Thoracic aorta (tissue), 2 donors: ENCODE measurements at places on chromosomes 2 and 18. TPM values are rescaled to one million over a fixed set of nuclear protein-coding genes. Genes with fewer than 3 reads are reported as not detected.

DNA sequence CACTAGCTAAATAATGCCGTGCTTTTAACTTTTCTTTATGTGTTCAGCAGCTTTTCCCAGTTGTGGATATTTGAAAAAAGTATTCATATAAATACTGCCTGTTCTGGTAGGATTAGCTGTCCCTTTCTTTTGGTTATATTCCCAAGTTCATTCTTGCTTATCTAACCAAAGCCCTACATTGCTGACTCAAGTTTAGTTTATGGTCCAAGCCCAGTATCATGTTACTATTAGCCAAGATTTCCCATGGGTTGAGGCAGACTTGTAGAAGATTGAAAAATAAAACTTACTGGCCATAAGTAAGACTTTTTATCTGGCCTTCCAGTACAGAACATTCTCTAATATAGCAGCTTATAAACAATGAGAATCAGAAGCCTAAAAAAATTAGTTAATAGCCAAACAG lies 49.7 kb upstream of the NFE2L2 start:
- peaks cover 12% of the 10 kb centered on the region for H3K4me1 ChIP-seq
- H3K27ac ChIP-seq = no peak overlapping the region
- no peak overlapping the region for H3K4me3 ChIP-seq
- H3K27me3 ChIP-seq = no peaks in the 10 kb centered on the region

DNA sequence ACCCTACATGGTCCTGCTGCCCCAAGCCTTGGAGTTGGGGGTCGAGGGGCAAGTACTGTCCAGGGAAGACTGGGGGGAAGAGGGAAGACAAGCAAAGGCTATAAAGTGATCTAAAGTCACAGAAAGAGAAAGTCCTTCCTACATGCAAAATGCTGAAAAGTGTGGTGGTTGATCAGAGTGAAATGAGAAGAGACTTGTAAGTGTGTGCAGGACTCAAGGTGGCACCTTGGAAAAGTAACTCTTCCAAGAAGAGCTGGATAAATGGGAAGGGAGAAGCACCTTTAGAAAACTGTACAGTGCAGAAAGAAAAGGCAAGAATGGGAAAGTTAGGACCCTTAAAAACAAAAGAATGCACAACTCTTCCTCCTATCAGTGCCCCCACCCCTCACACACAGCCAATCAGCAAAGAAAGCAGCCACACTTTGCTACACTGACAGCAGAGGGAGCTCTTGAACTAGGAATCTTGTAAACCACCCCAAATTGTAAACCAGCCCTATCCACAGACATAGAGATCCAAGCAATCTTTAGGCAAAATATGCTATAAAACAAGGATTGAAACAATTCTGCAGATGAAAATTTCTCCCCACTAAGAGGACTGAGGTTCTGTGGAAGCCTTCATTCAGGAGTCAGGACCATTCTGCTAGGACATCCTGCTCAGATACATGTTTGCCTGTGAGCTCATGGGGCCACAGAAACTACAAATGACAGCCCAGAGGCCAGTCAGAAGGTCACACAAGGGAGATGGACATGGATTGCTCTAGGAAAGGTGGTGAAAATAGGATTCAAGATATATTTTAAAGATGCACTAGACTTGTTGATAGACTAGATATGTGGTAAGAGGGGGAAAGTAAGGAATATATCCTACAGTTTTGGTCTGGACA lies 146.4 kb downstream of the FTCDNL1 start:
- H3K36me3 ChIP-seq = no peaks in the 10 kb centered on the region
- H3K4me3 ChIP-seq = no peak overlapping the region
- no peaks in the 10 kb centered on the region for H3K4me1 ChIP-seq

- DNase-seq = no peak
- no peaks in the 10 kb centered on the region for H3K27me3 ChIP-seq
- no peak overlapping the region for H3K27ac ChIP-seq
- no peaks in the 10 kb centered on the region for H3K4me1 ChIP-seq
These were observed 79.9 kb upstream of the DLX2 start for GRCh38 chr2:172182624-172183023.

Gene LRP2
- total RNA-seq = 0.07 TPM

DNA sequence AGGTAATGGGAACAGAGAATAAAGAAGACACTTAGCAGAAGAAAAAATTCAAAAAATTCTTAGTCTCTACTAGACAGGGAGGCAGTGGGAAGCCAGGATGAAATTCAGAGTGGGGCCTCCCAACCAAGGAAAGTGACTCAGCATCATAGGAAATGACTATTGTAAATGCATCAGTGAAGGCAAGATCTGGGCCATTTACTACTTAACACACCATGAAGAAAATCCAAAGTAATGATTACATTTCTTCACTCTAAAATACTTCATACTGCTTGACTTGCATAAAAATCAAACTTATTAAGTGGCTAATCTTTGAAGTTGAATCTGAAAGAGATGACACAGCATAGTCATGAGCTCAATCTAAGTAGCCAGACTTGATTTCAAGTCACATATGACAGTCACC lies 405.8 kb upstream of the SLC39A10 start:
- no peak for DNase-seq
- H3K4me1 ChIP-seq = no peaks in the 10 kb centered on the region
- no peak overlapping the region for H3K27ac ChIP-seq
- no peak overlapping the region for H3K4me3 ChIP-seq
- no peaks in the 10 kb centered on the region for H3K36me3 ChIP-seq
- no peaks in the 10 kb centered on the region for H3K27me3 ChIP-seq

- no peak overlapping the region for H3K27ac ChIP-seq
- no peaks in the 10 kb centered on the region for H3K27me3 ChIP-seq
- H3K4me1 ChIP-seq = no peaks in the 10 kb centered on the region
- H3K4me3 ChIP-seq = no peak overlapping the region
- H3K36me3 ChIP-seq = no peaks in the 10 kb centered on the region
These were observed 38.1 kb downstream of the LRRTM4 start for GRCh38 chr2:77484026-77484425.

GRCh38 chr2:240921311-240921994 lies 15.3 kb downstream of the CROCC2 start:
- no peaks in the 10 kb centered on the region for H3K36me3 ChIP-seq
- DNase-seq = peak; percentile 37
- peak overlapping the region; percentile 73 for H3K27ac ChIP-seq

DNA sequence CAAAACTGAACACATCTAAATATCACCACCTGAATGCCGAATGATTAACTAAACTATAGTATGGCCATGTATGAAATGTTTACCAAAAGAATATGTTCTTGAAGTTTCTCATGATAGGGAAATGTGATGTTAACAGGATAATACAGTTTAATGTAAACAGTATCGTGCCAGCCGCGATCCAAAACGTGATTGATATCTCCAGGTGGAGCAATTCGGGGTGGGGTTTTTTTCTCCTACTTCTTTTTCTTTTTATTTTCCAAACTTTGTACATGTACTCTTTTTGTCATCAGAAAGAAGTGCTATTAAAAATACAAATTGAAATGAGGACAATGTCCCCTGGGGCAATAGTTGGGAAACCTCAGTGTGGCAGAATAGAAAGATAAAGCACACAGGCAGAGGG lies 4.0 kb upstream of the BIN1 start:
- H3K4me3 ChIP-seq = no peak overlapping the region
- DNase-seq = no peak
- H3K36me3 ChIP-seq = no peaks in the 10 kb centered on the region
- H3K27ac ChIP-seq = no peak overlapping the region
- no peaks in the 10 kb centered on the region for H3K27me3 ChIP-seq

GRCh38 chr2:216773072-216773471 lies 77.7 kb upstream of the IGFBP5 start:
- H3K4me1 ChIP-seq = peaks cover 34% of the 10 kb centered on the region
- H3K27ac ChIP-seq = no peak overlapping the region
- no peak for DNase-seq
- H3K27me3 ChIP-seq = no peaks in the 10 kb centered on the region
- H3K4me3 ChIP-seq = no peak overlapping the region

GRCh38 chr18:62938487-62938886 lies 223.1 kb downstream of the PHLPP1 start:
- no peaks in the 10 kb centered on the region for H3K36me3 ChIP-seq
- H3K27me3 ChIP-seq = no peaks in the 10 kb centered on the region
- DNase-seq = no peak
- H3K4me1 ChIP-seq = peaks cover 39% of the 10 kb centered on the region
- H3K4me3 ChIP-seq = no peak overlapping the region

Gene KATNAL2
- total RNA-seq = 5.6 TPM

Gene ALLC
- total RNA-seq = 1.1 TPM

DNA sequence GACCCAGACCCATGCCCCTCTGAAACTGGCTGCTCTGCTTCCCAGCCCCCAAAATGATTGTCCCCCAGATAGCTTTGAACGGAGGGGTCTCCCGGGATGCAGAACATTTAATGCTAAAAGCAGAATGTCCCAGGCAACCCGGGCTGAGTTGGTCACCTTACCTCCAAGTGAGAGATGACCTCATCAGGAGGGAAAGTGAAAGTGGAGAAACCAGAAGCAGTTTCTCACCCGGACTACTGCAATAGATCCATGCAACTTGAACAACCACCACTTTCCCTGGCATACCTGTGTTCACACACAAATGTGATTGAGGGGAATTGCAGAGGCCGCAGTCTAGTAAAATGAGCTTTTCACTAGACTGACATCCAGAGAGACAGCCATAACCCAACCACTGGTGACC lies 75.3 kb upstream of the NPAS2 start:
- H3K27ac ChIP-seq = no peak overlapping the region
- H3K4me1 ChIP-seq = peaks cover 4% of the 10 kb centered on the region
- DNase-seq = no peak
- no peak overlapping the region for H3K4me3 ChIP-seq
- H3K36me3 ChIP-seq = no peaks in the 10 kb centered on the region

Gene KCNK3
- total RNA-seq = 19.6 TPM

- no peak overlapping the region for H3K4me3 ChIP-seq
- H3K27me3 ChIP-seq = no peaks in the 10 kb centered on the region
- DNase-seq = no peak
- H3K27ac ChIP-seq = no peak overlapping the region
These were observed 570.1 kb downstream of the PLCL1 start for GRCh38 chr2:198374375-198375082.

DNA sequence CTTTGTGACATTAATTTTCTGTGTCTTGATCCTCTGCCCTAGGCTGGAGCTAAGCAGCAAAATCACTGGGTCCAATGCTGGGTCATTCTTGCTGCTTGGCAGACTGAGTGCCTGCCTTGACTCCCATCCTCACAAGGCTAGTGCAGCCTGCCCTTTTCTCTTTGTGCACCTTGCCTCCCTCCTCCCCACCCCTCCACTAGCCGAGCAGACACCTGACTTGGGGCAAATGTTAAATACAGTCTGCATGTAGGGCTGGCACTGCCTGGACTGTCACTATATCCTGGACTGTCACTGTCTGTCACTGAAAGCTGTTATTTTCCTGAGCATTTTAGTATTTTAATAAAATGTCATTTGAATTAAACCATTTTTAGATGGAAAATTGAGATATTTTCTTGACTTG lies 33.4 kb downstream of the MAPRE2 start:
- H3K36me3 ChIP-seq = no peaks in the 10 kb centered on the region
- peaks cover 31% of the 10 kb centered on the region for H3K4me1 ChIP-seq
- DNase-seq = no peak
- no peak overlapping the region for H3K4me3 ChIP-seq
